ENCODE measurements at places on chromosomes 12 and 14.

DNA sequence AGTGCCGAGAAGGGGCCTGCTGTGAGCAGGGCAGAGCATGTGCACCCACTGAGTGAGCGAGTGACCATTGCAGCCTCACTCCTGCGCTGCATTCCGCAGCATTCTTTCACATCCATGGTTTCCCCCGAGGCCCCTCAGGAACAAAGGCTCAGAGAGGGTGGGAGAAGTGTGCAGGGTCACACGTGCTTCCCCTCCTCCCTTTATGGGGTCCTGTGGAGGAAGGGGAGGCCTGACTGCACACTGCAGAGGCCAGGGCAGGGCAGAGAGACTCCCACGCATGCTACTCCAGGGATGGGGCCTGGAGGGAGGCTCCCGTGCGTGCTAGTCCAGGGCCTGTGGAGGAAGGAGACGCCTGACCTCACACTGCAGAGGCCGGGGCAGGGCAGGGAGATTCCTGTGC is 63.2 kb downstream of the DIO3 start:
- DNase-seq, result no peak

- DNase-seq, result no peak
Measured at GRCh38 chr12:15468911-15469310, 146.6 kb downstream of the PTPRO start.

DNA sequence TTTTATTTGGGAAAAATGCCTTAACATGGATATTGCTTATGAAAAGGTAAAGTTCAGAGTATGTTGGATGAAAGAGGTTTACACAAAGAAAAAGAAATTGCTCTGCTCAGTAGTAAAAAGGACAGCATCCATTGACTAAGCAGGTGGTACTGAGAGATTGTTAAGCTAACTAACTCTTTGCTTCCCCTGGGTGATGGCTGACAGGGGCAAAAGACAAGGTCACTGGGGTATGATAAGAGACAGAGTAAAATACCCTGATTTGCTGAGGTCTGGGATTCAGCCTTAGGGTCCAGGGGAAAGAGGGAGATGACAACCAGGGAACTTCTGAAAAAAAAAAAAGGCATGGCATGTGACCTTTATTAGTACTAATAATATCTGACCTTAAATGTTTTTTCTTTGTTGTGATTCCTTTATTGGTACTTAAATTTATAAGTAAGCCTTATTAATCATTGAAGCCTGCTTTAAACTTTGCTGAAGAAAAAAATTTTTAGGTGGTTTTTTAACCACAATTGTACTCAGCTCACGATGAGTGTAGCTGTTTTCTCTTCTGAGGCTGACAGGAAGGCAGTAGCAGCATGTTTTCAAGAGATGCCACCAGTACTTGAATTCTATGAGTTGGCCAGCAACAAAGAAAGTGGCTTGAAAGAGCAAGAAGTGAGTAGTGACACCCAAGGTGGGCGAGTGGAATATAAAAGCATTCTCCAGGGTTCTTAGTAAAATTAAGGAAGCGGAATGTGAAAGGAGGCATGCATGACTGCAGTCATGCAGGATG is 43.7 kb upstream of the KITLG start:
- no peak for DNase-seq

GRCh38 chr12:29818916-29819623 is 35.3 kb upstream of the TMTC1 start:
- no peak for DNase-seq

- DNase-seq, result no peak
Measured at GRCh38 chr14:61462566-61463193, 141.3 kb downstream of the PRKCH start.

DNA sequence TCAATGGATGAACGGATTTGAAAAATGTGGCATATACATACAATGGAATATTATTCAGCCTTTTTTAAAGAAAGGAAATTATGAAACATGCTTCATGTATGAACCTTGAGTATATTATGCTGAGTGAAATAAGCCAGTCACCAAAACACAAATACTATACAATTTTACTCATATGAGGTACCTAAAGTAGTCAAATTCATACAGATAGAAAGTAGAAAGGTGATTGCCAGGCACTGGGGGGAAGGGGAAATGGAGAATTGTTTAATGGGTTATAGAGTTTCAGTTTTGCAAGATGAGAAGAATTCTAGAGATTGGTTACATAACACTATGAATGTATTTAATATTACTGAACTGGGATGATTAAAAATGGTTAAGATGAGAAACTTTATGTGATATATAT is 171.4 kb downstream of the TMTC3 start:
- DNase-seq, result no peak

All from stimulated activated CD8-positive, alpha-beta memory T cell treated with anti-CD3 and anti-CD28 coated beads, Interleukin-7, amount 100 ng/mL, for 24 hours (primary cell).